ENCODE measurements at places on chromosomes 6 and 20.

DNA sequence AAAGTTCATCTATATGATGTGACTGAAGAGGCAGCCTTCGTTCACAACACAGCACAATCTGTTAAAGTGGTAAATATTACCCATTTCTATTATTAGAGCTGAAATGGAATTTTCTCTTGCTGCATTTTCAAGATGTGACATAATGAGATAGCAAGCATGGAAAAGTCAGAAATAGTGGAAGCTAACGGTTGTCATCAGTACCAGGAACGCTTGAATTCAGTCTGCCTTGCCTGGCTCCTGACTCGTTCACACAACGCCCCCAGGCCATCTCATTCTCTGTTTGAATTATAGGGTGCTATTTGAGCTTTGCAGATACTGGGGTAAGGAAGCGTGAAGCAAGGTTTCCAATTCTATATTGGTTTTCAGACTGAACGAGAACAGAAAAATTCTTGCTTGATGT, 116.5 kb upstream of the MAP3K7 start:
- DNase-seq, result no peak

GRCh38 chr20:36466089-36466488, 75.2 kb upstream of the MYL9 start:
- DNase-seq, result no peak

DNA sequence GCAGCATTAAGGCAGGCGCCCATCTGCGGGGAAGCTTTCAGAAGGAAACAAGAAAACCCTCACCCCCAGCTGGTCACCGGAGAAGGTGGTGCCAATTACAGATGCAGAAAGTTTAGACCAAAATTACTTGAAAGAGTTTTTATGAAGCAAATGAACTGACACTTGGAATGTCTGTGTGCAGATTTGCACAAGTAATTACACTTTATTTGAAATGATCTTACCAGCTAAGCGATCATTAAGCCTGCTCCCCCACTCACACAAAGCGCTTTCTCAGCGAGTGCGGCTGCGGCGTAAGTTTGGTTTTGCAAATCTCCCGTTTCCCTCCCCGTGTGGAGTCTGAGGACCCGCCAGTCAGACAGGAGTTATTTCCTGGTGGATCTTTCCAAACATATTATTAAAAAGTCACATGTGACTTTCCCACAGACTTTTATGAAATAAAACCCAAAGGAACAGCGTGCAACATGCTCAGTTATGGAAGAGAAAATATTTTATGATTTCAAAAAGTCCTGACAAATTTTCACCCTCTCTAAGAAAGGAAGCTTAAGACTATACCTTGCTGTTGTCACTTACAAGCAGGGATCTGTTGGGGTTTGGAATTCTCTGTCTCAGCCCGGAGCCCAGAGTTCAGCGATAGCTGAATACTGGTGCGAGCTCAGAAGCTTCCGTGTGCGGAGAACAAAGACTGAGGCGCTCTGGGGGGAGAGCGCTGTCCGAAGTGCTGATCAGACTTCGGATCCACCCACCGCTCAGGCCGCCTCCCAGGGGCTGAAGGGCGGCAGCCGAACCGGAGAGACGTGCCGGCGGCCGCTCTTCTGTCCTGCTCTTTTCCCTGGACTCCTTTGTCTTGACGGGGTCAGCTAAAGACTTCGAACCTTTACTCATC, 2.7 kb upstream of the MYT1 start:
- DNase-seq, result no peak

DNA sequence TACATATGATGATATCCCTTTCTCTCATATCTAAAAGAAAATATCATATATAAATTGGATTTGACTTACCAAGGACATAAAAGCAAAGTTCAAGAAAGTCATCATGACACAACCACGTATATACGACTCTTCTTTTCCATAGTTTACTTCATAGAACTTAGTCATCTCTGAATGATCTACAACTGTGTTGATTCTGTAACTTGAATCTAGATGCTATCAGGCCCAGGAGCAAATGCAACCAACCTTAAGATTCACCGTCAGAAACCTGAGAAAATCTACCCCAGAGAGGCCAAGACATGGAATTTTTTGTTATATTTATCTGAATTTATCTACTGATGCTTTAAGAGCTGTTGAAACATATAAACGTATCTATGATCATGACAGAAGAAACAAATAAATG, 165.6 kb downstream of the PDE10A start:
- no peak for DNase-seq

DNA sequence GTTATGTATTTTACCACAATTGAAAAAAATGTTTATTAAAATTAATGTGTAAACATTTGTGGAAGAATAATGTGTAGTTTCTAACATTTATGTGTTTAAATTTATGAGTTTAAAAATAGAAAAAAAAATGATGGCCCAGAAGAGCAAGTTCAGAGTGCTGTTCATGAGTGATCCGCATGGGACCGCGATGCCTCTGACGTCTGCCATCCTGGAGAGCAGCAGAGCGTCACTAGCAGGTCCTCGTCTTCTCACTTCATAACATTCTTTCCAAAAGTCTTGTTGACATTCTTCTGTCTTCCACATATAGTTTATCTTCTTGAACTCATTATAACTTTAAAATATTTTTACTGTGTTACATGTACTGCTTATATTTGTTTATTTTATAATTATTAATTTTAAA, 15.5 kb downstream of the BTNL2 start:
- DNase-seq, result no peak

DNA sequence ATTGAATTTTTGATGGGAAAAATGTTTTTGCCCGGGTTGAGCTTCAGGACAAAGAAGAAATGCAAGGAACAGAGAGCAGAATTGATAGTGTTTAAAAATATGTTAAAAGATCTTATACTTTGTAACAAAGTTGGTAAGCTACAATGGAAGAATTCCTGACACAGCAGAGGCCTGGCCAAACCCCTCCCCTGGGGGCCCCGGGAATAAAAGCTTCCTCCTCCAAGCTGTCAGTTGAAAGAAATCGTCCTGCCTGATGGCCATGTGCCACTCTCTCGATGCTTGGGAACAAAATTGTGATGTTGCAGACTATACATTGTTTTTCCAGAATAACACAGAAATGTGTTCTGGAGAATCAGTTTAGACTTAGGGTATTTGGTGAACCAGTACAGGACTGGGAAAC, 14.2 kb upstream of the TOX2 start:
- DNase-seq, result no peak

GRCh38 chr6:149489967-149490366, 5.2 kb upstream of the ZC3H12D start:
- DNase-seq, result no peak

DNA sequence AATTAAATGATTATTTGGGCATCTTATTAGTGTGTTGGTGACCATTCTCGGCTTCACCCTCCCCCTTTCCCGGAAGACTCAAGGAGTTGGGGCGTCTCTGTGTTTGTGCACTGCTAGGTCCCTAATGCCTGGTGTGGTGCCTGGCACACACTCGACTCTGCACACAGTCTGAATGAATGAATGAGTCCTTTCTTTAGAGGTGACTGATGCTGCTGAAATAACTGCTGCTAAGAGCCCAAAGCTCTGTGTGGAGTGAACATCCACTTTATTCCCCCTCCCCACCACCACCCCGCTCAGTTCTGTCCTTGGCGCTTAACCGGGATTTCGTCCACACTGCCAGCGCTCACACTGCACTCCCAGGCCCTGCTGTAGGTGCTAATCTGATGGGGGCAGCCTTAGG, 1.2 kb upstream of the PHACTR3 start:
- DNase-seq, result no peak

- DNase-seq, result no peak
Measured at GRCh38 chr6:106805771-106806170, 168.8 kb downstream of the CD24 start.

GRCh38 chr20:49345524-49345923, 67.7 kb upstream of the ZNFX1 start:
- DNase-seq, result peak; percentile 35

DNA sequence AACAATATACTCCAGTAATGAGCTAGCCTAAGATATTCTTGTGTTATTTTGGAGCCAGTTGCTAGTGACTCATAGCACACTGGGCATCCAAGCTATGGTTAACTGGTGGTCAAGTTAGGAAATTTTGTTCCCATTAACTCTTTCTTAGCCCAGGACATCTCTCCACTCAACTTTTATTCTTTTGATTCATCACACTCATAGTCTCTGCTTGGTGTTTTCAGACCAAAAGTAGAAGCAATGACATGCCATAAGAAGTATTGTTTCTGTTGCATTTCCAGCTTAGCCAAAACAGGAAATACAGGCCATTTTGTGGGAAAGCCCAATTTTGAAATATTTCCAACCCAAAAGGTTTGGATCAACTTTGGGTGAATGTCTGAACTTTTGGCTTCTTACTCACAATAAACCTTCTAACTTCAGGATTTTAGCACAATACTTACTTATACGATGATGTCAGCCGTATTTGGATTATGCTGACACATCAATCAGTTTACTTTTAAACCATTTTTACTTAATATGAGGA, 31.6 kb upstream of the CCN2 start:
- no peak for DNase-seq

DNA sequence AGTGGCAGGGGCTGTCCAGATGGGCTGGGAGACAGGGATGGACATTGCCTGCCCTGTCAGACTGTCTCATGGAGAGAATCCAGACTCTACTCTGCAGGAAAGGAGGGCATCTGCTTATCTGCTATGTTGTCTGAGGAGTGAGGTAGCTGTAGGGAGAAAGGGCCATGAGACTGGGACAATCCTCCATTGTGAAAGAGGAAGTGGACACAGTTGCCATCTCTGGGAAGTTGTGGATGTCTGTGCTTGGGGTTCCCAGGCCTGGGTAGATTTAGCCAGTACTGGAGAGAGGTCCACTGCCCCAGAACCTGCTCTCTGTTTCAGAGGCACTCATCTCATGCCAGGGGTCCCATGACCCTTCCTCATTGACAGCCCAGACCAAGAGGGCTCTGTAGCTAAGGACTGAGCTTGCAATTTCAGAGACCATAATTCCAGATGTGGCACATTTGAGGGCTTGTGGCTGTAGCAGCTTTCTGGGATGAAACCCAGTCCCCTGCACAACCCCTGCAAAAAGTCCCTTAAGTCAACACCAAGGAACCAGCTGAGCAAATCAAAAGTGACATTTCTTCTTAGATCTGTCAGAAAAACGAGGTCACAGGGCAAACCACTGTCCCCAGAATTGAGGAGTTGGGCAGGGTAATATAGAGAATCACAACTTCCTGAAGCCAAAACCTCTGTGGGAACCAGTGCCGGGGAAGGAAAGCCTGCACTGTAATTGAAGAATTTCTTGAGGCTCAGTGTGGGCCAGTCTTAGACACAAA, 4.1 kb upstream of the SIRPG start:
- no peak for DNase-seq

DNA sequence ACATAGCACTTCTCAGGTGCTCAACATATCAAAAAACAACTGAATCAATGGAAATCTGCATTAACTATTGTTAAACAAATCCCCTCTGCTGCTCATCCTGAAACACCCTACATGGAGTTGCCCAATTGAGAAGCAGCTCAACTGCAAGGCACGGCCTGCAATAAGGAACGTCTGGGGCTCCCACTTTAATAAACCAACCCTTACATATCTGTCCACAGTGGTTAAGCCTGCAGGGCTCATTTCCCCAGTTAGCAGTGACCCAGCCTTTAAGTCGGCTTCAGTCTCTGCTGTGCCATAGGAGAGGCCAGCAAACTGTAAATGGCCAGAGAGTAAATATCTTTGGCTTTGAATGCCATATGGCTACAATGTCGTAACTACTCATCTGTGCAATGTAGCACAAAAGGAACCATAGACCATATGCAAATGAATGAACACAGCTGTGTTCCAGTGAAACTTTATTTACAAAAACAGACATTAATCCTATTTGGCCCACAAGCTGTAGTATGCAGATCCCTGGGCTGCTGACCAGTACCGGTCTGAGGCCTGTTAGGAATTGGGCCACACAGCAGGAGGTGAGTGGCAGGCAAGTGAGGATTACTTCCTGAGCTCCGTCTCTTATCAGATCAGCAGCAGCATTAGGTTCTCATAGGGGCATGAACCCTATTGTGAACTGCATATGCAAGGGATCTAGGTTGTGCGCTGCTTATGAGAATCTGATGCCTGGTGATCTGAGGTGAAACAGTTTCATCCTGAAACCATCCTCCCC, 522.7 kb upstream of the CDH4 start:
- DNase-seq, result no peak

GRCh38 chr6:766625-767024, 73.7 kb upstream of the EXOC2 start:
- no peak for DNase-seq

DNA sequence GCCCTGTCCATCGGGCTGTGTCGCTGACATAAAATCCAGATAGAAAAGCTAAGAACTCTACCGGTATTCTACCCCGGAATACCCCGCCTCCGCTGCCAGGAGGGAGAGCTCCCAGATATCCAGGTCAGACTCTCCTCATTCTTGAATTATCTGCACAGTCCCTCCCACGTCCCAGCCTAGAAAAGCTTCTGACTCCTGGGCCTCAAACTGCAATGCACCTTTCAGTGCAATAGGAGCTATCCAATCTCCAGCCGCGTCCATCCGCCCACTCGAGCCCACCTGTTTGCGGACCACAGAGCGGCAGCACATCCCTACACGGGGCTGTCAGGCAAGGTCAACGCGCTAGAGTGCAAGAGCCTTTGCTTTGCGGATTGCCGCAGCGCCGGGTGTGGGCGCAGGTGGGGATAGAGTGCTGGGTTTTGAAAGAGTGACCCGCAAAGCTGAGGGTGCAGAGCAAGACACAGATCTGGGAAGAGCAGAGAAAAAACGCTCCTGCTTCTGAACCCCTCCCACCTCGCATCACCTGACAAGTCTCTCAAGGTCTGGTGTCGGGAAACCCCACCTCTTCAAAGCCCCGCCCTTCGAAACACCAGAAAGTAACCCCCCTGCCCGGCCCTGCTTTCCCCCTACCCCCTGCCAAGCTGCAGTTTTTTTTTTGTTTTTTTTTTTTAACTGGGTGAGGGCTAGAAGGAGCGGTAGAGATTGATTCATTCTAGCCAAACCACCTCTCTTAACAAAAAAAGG, 1.3 kb downstream of the TAPBP start:
- peak; percentile 90 for DNase-seq

- no peak for DNase-seq
Measured at GRCh38 chr6:52255434-52255833, 11.1 kb upstream of the IL17F start.

DNA sequence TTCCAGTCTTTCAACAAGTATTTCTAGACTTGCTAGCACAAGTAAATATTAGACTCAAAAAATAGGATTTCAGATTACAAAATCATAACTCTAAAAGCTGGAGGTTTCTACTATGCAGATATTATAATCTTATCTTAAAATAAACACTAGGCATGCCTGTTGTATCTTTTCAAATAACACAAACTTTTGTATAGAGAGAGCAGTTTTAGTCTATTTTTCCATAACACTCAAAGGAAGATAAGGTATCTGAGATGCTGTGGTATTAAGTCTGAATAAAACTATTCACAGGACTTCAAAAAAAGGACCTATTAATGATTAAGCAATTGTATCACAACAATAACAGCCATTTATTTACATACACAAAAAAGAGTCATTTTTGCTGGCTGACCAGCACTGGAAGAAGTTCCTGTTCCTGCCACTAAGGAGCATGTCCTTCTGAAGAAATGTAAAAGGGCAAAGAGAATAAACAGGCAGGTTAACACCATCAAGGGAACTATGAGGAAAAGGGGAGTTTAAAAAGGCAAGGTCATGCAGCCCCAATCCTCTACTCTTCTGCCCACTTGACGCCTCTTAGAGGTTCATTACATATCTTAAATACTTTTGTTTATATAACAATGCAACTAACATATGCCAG, 39.4 kb downstream of the REPS1 start:
- no peak for DNase-seq
